Upper lobe of left lung (tissue), 6 donors: ENCODE measurements at places on chromosomes 3 and 15.
A peak's percentile ranks its signal among the peaks of the same experiment; 100 is the strongest.

DNA sequence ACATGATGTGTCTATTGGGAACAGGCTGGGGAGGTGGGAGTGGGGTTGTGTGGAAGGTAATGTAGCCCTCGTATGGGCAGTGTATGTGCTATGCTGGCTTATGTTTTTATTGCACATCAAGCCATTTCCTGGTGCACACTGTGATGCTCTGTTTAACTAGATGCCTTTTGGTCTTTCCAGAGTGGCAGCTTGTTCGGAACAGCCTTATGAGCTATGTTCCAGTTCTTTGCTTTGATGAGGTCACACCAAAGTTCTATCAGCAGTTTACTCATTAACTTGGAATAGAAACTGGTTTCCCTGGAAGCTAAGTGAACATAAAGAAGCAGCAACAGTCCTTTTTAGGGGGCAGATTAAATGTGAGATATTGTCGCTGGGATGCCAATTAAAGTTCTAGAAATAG is 133.9 kb downstream of the DIPK2A start:
- no peak for DNase-seq

- DNase-seq, result peak; percentile 36
Measured at GRCh38 chr3:48297111-48297810, 36.2 kb downstream of the SPINK8 start.

- DNase-seq, result no peak
Measured at GRCh38 chr15:77016321-77016695, 21.4 kb downstream of the PSTPIP1 start.

GRCh38 chr15:58065445-58066041 is at the start of gene ALDH1A2:
Gene ALDH1A2 (minus strand): TSS chr15:58065711. CDS start chr15:58065650, 61 bp downstream.
- DNase-seq, result peak; percentile 91

DNA sequence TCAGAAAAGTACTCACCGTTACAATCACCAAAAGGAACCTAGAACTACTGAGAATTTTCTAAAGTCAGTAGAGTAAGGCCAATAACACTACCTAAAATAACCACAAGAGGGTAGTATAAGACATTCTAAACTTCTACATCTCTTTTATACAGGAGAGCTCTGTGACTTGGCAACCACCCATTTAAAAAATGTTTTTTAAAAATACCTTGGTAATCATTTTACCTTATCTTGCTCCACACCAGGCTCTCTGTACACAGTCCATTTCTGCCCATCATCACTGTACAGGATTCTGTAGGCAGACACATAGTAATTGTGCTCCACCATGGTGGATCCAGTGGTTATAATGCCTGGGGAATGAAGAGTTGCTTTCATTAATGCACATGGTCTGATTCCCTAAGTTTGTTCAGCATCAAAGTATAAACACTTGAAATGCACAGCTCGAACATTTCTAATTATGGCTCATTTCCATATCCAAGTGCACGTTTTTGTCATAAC is 54.5 kb downstream of the ST3GAL6 start:
- no peak for DNase-seq

- no peak for DNase-seq
Measured at GRCh38 chr3:113055201-113055600, 64.4 kb downstream of the GTPBP8 start.

DNA sequence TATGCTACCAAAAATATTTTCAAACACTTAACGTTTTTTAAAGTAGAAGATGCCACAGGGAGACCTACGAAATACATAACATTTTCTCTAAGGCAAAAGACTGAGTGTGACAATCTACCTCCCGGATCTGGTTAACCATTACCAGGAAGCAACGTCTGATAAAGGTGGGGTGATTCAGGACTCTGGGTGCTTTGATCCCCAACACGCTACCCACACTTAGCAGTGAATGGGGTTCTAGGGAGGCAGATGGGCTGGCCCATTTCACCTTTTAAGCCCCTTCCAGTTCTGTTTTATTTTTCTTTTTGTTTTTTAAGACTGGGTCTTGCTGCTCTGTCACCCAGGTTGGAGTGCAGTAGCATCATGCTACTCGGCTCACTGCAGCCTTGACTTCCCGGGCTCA is 39.5 kb downstream of the EIF4E3 start:
- no peak for DNase-seq

- DNase-seq, result no peak
Measured at GRCh38 chr3:38493031-38493430, 3.1 kb upstream of the EXOG start.

- DNase-seq, result peak; percentile 78
Measured at GRCh38 chr15:100902436-100903167, 16.6 kb upstream of the LRRK1 start.

DNA sequence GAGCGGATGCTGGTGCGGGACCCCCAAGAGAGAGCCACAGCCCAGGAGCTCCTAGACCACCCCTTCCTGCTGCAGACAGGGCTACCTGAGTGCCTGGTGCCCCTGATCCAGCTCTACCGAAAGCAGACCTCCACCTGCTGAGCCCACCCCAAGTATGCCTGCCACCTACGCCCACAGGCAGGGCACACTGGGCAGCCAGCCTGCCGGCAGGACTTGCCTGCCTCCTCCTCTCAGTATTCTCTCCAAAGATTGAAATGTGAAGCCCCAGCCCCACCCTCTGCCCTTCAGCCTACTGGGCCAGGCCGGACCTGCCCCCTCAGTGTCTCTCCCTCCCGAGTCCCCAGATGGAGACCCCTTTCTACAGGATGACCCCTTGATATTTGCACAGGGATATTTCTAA is 6.9 kb downstream of the ANKRD63 start:
- no peak for DNase-seq

- DNase-seq, result no peak
Measured at GRCh38 chr3:30631243-30631904, 25.0 kb downstream of the TGFBR2 start.

GRCh38 chr3:172135820-172136219 is 96.4 kb downstream of the FNDC3B start:
- no peak for DNase-seq

DNA sequence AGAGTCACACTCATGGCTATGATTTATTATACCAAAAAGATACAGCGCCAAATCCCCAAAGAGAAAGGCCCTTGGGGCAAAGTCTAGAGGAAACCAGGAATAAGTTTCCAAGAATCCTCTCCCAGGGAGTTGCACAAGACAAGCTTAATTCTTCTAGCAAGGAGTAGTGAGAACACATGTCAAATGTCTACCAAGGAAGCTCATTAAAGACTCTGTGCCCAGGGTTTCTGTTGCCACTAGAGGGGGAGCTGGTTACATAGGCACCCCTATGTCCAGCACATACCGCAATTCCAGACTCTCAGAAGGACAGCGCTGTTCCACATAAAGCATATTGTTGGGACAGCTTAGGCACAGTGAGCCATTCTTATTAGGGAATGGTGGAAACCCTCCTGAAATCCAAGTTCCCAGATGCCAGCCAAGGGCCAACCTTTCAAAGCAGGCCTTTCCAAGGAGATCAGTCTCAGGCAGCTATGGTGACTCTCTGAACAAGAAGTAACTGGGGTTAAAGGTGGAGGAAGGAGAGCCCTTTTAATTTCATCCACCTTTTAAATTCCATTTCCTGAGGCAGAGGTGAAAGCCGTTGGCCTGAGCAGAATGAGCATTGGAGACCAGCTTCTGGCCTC is 194.2 kb downstream of the UACA start:
- no peak for DNase-seq

- no peak for DNase-seq
Measured at GRCh38 chr15:90407871-90408317, 19.9 kb downstream of the IQGAP1 start.

- DNase-seq, result no peak
Measured at GRCh38 chr3:43523454-43524053, 98.3 kb downstream of the ANO10 start.

- DNase-seq, result no peak
Measured at GRCh38 chr3:190710723-190711122, 151.8 kb downstream of the GMNC start.
